ENCODE measurements at places on chromosomes 1 and 21. TPM values are rescaled to one million over a fixed set of nuclear protein-coding genes. Genes with fewer than 3 reads are reported as not detected.

KCNA3 gene
- total RNA-seq = not detected

DNA sequence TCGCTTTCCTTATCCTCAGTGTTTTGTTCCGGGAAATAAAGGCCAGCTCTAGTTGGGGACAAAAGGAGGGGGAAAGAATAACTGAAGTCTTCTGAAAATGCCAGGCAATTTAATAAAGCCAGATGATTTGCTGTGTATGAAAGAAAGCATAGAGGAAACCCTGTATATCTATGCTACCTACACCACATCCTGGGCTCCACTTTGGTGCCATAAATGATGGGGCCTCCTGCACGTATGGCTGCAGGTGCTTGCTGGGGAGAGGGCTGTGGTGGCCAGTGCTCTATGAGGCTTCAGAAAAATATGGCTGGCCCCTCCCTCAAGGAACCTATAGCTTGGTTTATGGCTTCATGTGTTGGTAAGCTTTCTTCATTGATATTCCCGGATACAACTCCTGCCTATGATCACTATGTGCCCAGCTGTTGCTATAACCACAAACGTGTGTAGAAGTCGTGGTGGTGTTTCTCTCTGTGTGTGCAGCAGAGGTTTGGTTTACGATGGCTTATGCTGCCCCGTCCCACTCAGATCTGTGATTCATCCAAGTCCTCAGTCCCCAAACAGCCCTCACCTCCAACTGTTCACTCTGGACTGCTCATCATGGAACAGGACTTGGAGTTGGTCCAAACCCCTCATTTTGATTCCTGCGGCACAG is 59.5 kb downstream of the BACE2 start:
- no peak for DNase-seq

DNA sequence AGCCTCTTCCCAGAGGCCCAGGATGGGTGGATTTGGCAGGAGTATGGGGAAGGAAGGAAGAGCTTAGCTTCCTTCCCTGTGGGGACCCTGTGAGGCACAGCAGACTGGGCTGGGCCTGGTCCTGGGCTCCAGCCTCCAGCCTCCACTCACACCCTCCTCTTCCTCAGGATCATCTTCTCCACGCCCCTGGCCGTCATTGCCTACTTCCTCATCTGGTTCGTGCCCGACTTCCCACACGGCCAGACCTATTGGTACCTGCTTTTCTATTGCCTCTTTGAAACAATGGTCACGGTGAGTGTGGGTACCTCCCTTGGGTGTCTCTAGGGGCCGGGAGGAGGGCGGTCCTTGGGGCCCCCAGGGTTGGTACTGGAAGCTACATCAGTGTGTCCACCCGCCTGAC is 10.1 kb downstream of the MFSD2A start:
- no peak for DNase-seq

SYPL2 gene
- not detected for total RNA-seq

GRCh38 chr1:115927971-115928370 is 48.3 kb upstream of the SLC22A15 start:
- DNase-seq = no peak

RGL1 gene
- total RNA-seq = 1.9 TPM
